NAMALWA (cell line): ENCODE measurements at places on chromosomes 1 and 21.

- no peak for DNase-seq
Measured at GRCh38 chr1:156502894-156503697, 2.5 kb upstream of the MEF2D start.

DNA sequence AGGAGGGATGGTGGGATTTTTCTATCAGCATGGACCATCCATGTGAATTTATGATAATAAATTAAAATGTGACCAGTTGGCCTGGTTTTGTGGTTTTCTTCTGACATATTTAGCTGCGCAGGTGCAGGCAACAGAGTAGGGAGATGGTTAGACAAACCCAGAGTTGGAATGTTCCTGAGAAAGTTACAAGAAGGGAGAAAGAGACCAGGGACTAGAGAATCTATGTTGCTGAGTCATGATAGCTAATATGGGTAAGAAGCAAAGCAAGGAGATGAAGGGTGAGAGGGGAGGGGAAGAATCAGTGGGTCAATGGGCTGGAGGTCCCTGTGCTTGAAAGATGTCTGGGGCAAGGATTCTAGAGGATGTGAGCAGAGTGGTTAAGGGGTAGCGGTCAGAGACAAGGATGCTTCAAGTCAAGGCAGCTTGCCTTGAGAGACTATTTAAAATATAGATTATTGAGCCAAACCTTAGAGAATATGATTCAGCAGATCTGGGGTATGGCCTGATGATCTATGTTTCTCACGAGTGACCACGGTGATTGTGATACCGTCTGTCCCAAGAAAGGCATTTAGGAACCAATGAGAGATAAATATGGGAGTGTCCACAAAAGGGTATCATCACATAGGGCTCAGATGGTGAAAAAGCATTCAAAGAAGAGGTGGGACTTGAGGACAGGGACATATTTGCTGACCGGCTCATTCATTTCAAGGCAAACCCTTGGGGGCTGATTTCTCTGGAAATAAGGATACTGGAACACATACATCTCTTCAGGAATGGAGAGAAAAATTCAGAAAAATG is 219.7 kb upstream of the PLD5 start:
- DNase-seq = no peak

DNA sequence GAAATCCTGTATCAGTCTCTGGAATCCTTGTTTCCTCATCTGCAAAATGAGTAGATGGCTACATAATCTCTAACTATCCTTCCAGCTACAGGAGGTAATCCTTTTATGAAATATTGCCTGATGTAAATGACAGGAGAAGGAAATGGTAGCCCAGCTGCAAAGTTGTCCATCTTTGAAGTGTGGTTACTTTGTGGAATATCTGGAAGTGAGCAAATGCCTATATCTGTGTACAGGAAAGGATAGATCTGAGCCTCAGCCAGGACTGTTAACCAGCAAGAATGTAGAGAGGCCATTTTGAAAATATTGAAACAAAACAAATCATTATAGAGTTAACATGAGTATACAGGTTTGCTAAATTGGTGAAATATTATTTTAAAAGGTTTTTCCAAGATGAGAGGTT is 74.8 kb upstream of the BMP8A start:
- no peak for DNase-seq

DNA sequence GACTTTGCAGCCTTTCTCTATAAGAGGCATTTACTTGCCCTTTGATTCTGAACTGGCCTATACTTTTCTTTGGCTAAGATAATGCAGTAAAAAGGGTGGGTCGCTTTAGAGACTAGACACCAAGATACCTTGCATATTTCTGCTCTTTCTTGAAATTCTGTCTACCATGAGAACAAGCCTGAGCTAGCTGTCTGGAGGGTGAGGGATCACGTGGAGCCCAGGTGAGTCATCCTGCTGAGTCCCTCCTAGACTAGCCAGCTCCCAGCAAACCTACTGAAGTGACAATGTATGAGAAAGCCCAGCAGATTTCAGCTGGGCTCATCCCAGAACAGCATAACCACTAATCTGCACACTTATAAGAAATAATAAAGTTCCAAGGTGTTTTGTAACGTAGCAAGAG is 408.0 kb upstream of the KAZN start:
- DNase-seq = no peak

- DNase-seq = no peak
Measured at GRCh38 chr1:179205284-179205683, 24.2 kb downstream of the ABL2 start.

DNA sequence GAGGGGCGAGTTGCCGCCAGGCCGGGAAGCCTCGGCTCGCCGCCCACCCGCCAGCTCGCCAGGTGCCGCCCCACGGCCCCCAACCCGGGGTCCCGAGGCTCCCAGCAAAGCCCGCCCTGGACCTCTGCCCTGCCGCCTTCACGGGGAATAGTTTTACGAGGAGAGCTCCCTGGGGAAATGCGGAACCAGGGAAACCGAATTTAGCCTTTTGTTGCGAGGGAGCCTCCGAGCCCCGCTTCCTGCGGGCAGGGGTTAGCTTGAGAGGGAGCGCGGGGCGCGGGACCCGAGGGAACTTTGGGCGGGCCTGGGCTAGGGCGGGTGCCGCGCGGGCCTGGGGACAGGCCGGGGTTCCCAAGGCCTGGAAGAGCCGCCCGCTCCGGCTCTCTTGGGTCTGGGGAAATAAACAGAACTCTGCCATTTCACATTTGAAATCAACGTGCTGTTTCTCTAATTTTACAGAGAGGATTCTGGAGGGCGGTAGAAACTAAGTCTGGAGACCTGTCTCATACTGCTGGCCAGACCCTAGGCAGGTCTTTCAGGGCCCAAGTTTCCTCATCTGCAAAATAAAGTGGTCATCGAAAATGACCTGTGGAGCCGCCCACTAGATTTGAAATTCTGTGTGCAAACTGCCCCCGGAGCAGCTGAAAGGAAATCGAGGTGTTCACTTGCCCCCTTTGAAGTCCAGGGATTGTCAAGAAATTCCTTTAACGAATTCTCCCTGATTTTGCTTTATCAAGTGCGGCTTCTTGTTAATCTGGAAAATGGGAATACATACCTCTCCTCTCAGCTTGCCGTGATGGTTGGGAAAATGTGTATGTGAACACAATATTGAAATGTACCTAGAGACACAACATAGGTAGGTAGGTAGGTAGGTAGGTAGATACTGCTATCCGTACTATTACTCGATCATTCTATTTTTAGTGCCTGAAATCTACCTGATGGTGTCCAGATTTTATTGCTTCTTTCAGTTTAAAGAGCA is 749 bp upstream of the GLUL start:
- DNase-seq = peak; percentile 60

DNA sequence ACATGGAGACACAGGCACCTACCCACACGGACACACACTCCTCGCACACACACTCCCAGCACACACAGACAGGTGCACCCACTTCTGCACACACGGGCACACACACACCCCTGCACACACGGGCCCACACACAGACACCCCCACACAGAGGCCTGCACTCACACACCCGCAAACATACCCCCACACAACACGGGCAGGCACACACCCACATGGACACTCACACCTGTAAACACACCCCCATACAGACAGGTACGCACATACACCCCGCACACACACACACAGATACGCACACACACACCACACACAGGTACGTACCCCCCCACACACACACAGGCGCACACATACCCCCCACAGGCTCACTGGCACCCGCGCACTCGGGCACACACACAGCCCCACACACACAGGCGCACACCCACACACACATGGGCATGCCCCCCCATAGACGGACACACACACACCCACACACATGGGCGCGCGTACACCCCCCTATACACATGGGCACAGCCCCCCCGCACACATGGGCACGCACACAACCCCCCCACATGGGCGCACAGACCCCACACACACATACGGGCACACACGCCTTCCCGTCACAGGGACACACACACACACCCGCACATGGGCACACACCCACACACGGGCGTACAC is 6.1 kb downstream of the ATAD3A start:
- DNase-seq = no peak

- DNase-seq = no peak
Measured at GRCh38 chr21:14366998-14367397, 15.9 kb downstream of the HSPA13 start.

DNA sequence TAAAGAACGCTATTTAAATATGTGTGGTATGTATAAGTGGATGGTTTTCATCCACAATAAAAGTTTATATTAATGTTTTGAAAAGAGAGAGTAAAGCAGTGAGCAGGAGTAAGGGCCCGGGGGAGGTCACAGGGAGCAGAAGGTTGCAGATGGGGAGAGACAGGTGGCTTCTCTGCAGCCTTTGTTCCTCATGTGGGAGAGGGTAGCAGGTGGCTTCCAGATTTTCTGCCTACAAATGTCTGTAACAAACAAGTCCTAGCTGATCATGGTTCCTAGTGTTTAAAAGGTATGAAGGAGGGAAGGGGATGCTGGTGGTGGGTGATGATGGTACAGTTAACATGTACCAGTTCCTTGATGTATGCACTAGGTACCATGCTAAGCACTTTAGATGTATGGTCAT is 18.8 kb downstream of the QSOX1 start:
- no peak for DNase-seq

GRCh38 chr1:185406691-185407009 is 89.6 kb upstream of the IVNS1ABP start:
- DNase-seq = no peak

DNA sequence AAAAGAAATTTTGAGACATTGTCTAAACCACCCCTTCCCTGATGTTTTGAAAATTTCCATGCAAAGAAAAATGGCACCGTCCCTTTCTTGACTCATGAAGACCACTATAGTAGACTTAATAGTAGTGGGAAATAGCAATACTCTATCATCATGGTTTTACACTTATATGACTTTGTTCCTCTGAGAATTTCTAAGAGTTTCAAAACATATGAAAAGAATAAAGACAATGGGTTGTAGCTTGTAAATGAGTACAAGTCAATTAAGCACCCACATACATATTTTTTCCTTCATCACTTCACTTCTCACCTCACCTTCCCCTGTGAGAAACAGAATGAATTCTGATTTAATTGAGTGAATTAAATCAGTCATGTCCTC is 151.7 kb downstream of the LYPLAL1 start:
- no peak for DNase-seq

- no peak for DNase-seq
Measured at GRCh38 chr1:61375082-61375880, 292.9 kb downstream of the NFIA start.

DNA sequence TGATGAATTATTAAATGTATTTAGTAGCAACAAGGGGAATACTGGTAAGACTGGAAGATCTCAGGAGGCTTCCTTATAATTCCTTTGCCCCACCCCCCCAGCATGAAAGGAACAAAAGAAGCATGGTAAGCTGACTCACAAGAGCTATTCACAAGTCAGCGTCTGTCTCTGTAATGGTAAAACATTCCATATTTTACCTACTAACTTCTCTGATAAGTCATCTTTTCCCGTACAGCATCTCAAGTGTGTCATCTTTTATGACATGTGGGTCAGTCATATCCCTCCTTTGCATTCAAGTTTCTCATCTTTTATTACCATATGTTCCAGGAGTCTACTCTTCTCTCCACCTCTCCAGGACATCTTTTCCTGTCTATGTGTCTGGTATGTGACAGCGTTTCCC is 241.3 kb downstream of the PLA2G4A start:
- DNase-seq = no peak

DNA sequence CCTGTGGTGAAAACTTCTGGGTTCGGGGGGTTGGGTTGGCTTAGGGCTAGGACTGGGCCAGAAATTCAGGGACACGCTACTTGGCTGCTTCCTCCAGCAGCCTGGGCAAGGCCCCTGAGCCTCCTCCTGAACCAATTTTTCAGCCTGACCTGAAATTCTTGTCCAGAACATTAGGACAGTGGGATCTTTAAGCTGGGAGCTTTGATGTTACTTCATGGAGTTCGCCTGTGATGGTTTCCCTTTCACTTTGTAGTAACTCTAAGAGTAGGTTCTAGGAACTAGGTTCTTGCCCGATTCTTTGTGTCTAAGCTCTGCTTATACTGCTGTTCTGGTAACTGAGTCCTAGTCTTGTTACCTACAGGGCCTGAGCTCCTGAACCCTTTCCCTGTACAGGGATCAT is 75.3 kb downstream of the S1PR1 start:
- no peak for DNase-seq

DNA sequence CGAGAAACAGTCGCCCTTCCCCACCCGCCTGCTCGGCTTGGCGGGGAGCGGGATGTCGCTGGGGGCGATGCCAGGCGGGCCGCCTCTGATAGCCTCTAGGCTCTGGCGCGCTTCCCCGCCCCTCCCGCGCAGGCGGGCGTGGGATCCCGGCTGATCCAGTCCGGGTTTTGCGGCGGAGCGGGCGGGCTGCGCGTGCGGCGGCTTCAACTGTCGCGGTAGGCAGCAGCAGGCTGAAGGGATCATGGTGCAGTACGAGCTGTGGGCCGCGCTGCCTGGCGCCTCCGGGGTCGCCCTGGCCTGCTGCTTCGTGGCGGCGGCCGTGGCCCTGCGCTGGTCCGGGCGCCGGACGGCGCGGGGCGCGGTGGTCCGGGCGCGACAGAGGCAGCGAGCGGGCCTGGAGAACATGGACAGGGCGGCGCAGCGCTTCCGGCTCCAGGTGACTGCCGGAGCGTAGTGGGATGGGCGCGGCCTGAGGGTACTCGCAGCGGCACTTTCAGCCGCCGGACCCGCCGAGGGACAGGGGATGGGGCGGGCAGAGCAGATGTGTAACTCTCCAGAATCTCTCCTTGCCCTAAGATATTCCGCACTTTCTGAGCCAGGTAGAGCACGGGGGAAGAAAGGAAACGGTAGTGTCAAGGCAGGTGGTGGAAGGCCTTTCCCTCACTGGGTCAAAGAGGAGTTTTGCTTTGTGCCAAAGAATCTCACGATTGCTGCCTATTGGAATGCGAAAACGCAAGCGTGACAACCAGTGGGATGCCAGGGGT is at the start of gene FAAH:
Gene FAAH, plus strand, starts transcription at position 210 of the 764 bp plus-strand sequence. Its CDS starts 32 bp downstream, at position 242.
- DNase-seq = no peak

DNA sequence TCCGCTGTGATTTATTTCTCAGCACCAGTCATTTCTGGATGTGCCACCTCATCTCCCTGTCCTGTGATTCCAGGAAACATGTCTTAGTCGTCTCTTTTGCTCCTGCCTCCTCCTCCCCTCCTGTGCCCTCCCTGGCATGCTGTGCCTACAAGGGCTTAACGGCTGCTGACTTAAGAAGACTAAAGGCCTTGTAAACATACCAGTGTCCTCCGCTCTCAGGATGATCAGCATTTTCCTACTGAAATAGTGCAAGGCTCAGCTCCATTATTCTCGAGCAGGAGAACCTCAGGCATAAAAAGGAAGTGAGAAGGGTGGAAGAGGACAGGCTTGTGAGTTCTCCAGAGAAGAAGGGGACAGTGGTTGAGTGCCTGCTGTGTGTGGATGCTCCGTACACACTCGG is 61.6 kb upstream of the RUNX3 start:
- no peak for DNase-seq

GRCh38 chr1:228287541-228288425 is 79.9 kb downstream of the OBSCN start:
- no peak for DNase-seq

GRCh38 chr1:204112876-204113730 is 38.7 kb downstream of the ETNK2 start:
- no peak for DNase-seq

DNA sequence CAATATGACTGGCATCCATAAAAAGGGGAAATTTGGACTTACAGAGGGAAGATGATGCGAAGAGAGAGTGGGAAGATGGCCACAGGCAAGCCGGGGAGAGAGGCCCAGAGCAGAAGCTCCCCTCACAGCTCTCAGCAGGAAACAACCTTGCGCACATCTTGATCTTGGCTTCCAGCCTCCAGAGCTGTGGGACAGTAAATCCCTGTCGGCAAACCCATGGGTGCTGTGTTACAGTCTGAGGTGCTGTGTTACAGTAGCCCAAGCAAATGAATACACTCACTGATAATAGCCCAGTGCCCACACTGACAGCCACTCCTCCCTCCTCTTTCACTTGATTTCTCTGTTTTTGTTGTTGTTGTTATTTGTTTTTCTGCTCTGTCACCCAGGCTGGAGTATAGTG is 22.4 kb downstream of the CDCA8 start:
- DNase-seq = no peak

- no peak for DNase-seq
Measured at GRCh38 chr21:41961753-41962152, 7.9 kb upstream of the C2CD2 start.
